Activated T-helper 2 cell treated with anti-CD3 and anti-CD28 coated beads, Interferon-gamma antibody, Interleukin-2, Interleukin-4, amounts not matched to agents 10 μg/mL and 5 μg/mL and 100 μg/mL, durations not matched to agents 14 hours and 24 hours and 36 hours (primary cell): ENCODE measurements at places on chromosomes 16 and 17. TPM values are rescaled to one million over a fixed set of nuclear protein-coding genes. Genes with fewer than 3 reads are reported as not detected.

The PKMYT1 gene
- 102 and 106 TPM in 2 replicates for total RNA-seq

DNA sequence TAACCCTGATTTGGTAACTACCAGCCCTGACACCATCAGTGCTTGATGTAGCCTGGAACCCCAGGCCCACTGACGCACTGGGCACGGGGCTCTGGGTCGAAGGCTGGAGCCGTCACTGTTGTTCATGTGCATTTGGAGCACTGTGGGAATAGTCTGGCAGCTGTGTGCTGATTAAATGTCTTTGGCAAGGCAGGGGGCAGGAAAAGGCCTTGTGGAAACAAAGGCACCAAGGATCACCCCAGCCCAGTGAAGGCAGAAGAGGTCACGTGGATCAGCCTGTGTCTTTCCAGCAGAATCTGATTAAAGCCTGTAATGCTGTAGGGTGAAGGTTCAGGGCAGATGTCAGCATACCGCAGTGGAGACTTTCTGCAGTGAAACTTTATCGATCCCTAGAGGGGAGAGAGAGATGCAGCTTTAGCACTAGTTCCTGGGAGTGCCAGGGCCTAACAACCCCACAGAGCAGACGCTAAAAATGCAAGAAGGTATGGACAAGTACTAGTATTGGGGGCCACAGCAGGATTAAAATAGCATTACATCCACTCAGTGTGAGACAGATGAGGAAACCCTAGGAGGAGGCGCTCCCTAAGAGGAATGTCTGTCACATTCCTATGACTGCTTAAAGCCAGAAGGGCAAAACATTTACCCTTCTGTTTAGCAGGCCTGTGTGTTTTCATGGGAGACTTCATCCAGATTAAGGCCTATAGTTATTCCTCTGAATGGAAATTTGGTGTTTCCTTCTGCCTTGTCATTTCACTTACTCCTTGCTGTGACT lies 9.7 kb downstream of the ZNHIT3 start:
- no peak for DNase-seq

GRCh38 chr16:55672471-55672870 lies 16.7 kb downstream of the SLC6A2 start:
- no peak for DNase-seq

- DNase-seq = peak; percentile 16
Measured at GRCh38 chr16:46974352-46974751, 878 bp upstream of the DNAJA2 start.

- no peak for DNase-seq
Measured at GRCh38 chr17:63945784-63946439, 13.8 kb upstream of the CD79B start.

The ACSM3 gene
- total RNA-seq = 3.9 and 5.5 TPM in 2 replicates

- DNase-seq = no peak
Measured at GRCh38 chr16:12416136-12416787, 387.4 kb downstream of the CPPED1 start.

- peak; percentile 39 for DNase-seq
Measured at GRCh38 chr17:31318298-31318801, 3.1 kb downstream of the EVI2A start.
